ENCODE measurements at places on chromosomes 2 and 18.

GRCh38 chr2:65458999-65459398 lies 26.6 kb upstream of the SPRED2 start:
- no peak for DNase-seq

- no peak for DNase-seq
Observed at GRCh38 chr2:234212534-234212933, 162.0 kb downstream of the SPP2 start.

DNA sequence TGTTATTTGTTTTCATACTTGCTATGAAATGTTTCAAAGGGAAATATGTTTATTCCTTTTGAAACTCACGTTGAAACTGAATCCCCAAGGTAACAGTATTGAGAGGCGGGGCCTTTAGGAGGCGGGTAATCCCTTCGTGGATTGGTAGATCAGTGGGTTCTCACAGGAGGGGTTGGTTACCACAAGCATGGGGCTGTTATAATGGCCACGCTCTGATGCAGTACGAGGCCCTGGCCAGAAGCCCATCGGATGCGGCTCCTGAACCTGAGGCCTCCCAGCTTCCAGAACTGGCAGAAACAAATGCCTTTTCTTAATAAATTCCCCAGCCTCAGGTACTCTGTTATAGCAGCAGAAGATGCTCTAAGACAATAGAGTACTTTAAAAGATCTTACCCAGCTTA lies 135.7 kb downstream of the ASB1 start:
- DNase-seq: no peak

DNA sequence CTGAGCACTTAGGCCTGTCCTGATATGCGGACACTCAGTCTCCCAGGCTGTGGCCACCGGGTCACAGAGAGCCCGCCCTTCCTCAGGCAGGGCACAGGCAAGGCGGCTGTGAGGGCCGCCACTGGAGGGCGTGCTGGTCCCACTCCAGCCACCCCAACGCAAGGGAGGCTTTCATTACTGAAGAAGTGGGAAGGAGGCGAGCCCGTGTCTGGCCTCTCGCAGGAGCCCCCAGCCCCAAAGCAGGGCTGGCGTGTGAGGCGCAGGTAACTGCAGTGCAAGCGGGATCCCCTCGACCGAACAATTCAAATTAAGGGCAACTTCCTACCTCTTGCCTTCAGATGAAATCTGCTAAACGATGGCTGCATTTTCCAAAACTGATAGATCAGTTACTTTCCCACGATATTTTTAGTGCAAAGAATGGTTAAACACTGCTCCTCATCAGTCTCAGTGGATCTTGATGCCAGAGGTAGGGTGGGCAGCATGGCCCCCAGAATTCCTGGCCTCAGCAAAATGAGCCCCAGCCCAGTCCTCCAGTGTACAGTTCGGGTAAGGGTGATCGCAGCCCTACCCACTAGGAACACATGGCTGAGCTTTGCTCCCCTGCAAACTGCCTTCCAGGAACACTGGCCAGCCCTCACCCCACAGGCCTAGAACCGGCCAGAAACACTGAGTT lies 97.2 kb downstream of the SEPTIN10 start:
- DNase-seq: no peak

- no peak for DNase-seq
Observed at GRCh38 chr2:151623631-151624030, 110.6 kb downstream of the NEB start.

GRCh38 chr2:217199255-217199630 lies 339.4 kb upstream of the TNP1 start:
- DNase-seq: no peak

DNA sequence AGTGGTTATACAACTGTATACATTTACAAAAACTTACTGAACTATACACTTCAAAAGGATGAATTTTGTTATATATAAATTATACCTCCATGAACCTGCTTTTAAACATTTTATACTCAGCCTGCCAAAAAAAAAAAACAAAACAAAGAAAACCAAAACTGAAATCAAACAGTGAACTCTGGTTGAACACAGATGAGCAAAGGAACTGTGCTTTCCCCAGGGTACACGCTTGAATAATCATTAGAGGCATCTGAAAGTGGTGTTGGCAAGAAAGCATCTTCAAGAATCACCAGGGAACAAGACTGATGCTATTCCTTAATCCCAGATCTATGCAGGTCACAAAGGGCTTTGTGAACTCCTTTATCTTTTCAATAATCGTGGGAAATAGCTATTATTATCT lies 77.0 kb upstream of the LYPD1 start:
- no peak for DNase-seq

DNA sequence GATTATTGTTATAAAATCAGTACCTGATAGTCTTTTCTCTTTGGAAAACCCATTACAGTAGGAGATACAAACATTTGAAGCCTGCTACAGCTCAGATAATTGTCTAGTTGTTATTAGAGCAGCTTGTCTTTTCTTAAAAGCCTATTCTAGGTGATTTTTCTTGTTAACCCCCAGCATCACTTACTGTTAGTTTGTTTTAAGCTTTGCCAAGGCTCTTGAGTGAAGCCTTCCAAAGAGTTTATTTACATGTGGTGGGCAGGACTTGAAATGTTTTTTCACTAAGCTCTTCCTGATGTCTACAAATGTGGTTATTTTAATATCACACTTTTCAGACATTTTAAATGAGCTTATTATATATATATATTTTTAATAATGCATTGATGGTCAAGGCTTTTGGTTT lies 791.3 kb downstream of the PLCL1 start:
- no peak for DNase-seq

DNA sequence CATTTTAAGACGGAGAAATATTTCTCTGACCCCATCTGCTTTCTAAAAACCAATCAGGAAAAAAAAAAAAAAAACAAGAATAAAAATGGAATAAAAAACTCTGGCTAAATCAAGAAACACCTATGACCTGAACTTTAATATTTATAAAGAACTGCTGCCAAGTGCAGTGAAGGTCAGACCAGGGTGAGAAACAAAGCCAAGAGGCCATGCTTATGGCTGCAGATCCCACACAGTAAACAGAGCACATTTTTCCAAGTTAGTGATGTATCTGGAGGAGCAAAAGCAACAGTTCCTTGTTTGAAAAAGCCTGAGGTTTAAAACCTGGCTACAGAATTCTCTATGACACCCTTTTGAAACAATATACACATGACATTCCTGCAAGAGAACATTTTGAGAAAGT lies 242.3 kb downstream of the SRBD1 start:
- DNase-seq: no peak

- no peak for DNase-seq
Observed at GRCh38 chr18:35324926-35325655, 19.1 kb downstream of the ZNF24 start.

DNA sequence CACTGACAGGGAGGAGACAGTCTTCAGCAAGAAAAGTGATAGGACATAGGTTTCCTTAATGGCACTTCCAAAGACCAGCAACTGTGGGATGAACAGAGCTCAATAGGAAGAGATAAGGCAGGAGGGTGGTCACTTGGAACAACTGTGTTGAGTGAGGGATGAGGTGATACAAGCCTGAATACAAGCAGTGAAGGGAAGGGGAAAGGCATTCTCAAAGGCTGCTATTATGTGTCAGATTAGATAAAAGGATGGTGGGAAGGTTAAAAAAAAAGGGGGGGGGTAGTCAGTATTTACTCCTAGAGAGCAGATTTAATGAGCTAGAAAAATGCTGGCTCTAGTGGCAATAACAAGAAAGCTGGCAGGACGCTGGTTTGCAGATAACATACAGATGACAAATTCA lies 25.7 kb downstream of the CCBE1 start:
- no peak for DNase-seq

- DNase-seq: no peak
Observed at GRCh38 chr18:28715206-28715605, 538.3 kb upstream of the CDH2 start.

DNA sequence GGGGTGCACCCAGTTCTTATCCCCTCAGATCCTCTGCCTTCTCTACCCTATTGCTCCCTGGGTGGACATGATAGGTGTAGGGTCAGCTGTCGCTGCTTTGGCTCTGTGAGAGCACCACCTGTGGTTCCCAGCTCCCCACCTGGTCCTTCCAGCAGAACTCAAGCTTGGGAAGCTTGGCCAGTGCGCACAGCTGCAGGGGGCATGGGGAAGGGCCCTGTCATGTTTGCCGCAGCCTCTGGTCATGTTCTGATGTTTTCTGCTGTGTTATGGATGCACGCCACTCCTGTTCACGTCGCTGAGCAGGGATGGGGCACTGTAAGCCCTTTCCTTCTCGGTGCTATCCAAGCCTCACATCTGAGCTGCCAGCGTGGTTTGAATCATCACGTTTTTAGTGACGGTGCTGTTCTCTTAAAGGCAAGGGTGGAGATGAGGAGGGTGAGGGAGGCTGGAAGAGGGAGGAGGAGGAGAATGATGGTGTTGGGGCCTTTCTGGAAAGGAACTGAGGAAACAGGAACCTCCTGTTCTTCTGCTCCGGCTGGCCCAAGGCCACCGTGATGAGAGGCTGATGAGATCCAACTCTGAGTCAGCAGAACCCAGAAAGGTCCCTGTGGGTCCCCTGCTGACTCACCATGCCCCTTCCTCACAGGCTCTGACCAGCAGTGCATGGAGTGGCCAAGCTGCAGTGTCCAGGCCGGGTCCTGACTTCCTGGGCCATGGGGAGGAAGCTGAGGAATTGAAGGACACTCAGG lies 78.0 kb downstream of the LIPG start:
- DNase-seq: no peak

DNA sequence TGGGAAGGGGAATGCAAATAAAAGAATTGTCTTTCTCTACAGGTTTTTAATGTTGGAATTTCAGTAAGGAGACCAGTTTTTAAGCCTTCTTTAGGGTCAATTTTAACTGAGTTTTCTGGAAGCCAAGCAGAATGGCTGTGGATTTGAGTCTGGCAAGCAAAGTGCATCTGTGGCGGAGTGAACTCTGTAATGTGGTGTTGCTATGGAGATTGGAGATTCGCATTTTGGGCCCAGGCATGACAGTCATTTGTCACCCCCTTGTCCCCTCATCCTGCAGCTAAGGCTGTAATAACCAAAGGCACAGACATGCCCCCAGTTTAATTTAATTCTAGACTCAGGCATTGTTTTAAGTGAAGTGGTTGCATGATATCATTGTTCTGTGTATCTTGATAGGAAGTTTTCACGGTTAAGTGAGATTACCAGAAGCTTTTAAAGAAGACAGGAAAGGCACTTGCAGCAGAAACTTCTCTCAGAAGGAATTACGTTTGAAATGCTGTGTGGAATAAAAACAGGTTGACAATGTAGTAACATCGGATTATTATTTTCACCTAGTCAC lies 30.6 kb downstream of the ARMC9 start:
- DNase-seq: no peak

DNA sequence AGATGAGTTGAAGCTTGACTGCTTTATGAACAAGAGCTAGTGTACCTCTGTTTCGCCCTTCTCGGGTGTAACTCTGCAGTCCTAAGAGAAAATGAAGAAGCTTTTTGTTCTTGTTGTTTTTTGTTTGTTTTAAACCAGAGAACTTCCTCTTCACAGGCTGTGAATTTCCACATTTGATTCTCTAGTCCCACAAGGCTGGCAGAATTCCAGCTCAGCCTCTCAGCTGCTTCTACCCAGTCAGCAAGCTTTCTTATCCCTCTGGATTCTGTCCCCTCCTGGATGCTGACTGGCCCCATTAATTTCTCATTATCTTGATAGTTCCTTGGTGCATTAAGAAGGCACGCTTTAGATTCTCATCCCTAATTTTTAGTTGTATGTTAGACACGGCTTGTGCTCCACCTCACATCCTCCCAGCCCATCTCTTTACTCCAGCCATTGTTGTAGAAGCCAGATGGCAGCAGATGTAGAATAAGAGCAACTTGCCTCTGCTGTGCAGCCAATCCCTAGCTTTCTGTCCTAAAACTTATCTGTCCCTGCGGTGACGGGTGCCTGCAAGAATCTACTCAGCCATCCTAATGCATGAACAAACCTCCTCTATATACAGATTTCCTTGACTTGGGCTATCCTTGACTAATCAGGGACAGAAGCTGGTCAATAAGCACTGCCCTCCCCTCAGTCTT lies 12.3 kb upstream of the RESP18 start:
- no peak for DNase-seq

DNA sequence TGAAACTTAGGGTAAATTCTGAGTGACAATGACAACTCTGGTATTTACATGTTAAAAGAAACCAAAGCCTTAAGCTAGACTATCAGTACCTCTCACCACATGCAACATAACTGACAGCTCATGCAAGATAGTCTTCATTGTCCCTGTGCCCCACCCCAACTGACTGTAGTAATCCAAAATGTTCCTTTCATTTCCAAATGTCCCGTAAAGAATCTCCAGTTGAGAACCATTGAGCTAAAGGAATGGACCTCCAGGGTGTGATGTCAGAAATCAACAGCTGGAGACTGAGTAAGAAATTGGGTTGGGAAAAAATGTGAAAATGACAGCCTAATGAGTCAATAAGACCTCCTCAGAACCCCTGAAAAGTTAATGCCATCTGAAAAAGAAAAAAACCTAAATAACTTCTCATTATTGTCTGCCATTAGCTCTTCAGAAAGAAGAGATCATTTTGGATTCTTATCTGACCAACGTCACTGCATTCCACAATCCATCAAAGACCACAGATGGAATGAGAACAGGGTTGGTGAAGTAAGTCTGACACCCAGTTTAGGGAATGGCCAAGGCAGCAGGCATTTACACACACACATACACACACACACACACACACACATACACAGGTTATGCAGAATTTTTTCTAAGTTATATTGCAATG lies 51.7 kb upstream of the ACVR2A start:
- DNase-seq: no peak

DNA sequence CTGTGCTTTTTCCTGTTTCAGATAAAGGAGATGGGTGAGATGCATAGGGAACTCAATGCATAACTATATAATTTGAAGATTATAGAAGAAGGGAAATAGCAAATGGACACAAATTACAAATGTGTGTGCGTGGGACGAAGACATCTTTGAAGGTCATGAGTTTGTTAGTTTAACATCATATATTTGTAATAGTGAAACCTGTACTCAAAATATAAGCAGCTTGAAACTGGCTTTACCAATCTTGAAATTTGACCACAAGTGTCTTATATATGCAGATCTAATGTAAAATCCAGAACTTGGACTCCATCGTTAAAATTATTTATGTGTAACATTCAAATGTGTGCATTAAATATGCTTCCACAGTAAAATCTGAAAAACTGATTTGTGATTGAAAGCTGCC lies 16.4 kb upstream of the MSH2 start:
- no peak for DNase-seq

- DNase-seq: no peak
Observed at GRCh38 chr18:36593001-36593400, 235.8 kb downstream of the TPGS2 start.

DNA sequence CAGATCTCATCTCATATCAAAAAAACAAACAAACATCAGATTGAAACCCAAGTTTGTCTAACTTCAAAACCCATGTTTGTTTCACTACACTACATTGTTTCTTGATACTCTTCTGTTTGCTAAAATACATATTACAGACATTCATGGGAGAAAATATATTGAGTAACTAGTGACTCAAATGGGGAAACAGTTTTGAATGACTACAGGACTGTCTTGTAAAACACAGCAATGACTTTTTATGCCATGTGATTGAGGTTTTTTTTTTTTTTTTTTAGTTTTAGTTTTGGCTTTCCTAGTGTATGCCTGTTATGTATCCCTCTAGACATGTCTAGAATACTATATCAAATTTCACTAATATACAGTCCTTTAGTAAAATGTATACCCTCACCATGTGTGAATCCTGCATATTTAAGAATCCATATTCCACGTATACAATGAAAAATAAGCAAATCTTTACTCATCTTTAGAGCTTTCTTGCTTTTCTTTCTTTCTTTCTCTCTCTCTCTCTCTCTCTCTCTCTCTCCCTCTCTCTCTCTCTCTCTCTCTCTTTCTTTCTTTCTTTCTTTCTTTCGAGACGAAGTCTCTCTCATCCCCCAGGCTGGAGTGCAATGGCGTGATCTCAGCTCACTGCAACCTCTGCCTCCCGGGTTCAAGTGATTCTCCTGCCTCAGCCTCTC lies 46.6 kb upstream of the SERTAD2 start:
- DNase-seq: no peak

- DNase-seq: no peak
Observed at GRCh38 chr2:67877301-67877700, 185.5 kb downstream of the C1D start.

All from stimulated activated CD4-positive, alpha-beta T cell treated with anti-CD3 and anti-CD28 coated beads, Interleukin-12 subunit alpha, Interleukin-12 subunit beta, amount 100 ng/mL, for 4 hours (primary cell).